ENCODE measurements at places on chromosomes 5 and 9.

GRCh38 chr5:102528600-102528999 lies 29.8 kb upstream of the SLCO6A1 start:
- DNase-seq: no peak

GRCh38 chr9:108640230-108640629 lies 215.6 kb downstream of the ACTL7B start:
- DNase-seq: no peak

DNA sequence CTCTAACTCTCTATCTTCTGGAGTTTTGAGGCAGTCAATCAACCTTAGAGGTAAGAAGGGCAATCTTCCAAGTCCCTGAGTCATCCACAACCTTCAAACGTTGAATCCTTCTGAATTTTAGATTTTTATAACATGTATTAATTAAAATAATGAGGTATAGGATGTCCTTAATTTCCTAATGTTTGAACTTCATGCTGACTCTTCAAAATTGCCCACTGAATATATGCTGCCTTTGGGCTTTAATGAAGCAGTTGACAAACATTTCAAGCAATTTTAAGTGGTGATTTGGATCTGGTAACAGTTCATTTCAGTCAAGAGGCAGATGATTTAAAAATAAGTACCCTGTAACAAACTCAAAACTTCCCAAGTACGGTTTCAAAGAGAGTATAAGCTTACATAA lies 26.0 kb downstream of the ERP44 start:
- no peak for DNase-seq

GRCh38 chr9:106892632-106893031 lies 29.7 kb downstream of the ZNF462 start:
- no peak for DNase-seq

- DNase-seq: peak; percentile 41
These were observed 3.6 kb upstream of the SNAPC4 start for GRCh38 chr9:136403538-136403914.

DNA sequence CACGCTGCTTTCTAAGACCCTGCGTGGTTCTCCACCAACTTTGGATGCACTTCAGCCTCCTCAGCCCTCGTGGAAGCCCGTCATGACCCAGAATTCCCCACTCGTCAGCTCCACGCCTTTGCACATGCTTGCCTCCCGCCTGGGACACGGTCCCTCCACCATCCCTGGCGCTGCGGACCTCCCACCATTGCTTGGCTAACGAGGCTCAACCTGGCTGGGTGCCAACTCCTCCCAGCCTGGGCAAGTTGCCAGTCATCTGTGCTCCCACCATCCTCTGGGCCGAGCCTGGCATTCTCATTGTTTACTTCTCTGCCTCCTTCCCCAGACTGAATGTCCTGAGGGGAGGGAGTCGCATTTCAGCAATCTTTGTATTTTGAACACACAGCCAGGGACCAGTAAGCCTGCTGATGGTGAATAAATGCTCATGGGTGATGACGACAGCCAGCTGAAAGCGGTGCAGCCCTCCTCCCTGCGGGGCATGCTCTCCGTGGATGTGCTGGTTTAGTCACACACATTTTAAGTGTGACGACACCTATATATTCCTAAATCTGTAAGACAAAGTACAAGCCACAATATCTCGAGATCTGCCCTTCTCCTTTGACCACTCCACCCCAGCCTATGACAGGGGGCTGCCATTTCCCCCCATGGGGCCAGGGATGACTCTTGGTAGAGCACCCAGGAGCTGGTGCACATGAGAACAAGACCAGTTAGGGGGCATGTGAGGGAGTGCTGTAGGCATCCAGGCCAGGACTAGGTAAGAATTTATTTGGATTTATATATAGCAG lies 37.6 kb downstream of the ANKRD33B start:
- DNase-seq: no peak

- no peak for DNase-seq
These were observed 600.7 kb upstream of the SGCD start for GRCh38 chr5:155726267-155726666.

DNA sequence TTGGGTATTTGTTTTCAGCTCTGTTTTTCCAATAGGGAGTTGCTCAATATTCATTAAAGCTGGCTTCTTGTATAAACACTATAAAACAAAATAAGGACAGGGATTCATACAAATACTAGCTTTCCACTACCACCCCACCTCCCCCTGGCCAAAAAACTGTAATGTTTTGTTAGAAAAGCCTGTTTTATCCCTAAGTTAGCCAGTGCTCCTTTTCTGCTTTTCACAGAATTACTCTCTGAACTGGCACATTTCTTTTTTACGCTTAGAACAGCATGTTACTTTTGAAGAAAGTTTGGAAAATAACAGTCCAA lies 147.4 kb upstream of the DMRT1 start:
- DNase-seq: no peak

GRCh38 chr5:90477073-90477472 lies 2.4 kb downstream of the POLR3G start:
- DNase-seq: no peak

- no peak for DNase-seq
These were observed 92.9 kb upstream of the IER5L start for GRCh38 chr9:129270903-129271431.

DNA sequence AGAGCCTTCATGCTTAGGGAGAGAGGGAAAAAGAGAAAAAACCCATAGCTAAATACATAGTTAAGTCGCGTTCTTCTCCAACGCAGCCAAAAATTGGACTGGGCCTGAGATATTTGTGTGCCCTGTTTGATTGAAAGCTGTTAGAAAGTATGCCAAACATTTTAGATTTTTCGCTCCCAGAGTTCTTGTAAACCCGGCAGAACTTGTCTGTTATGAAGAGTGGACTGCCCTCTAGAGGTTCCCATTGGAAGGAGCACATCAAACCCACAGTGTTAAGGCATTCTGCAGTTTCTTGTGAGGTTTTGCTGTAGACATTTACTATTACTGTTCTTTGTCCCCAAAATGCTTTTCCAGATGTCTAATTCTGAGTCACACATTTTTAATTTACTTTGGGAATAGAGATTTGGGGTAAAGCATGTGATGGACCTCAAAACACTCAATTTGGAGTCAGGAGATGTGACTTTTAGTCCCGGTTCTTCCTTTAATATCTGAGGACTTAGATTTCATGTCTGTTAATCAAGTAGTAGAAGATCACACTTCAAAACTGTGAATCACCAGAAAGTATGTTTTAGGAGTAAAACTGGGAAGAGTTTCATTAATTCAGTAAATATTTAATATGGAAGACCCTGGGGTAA lies 96.6 kb downstream of the PCSK1 start:
- peak; percentile 20 for DNase-seq

DNA sequence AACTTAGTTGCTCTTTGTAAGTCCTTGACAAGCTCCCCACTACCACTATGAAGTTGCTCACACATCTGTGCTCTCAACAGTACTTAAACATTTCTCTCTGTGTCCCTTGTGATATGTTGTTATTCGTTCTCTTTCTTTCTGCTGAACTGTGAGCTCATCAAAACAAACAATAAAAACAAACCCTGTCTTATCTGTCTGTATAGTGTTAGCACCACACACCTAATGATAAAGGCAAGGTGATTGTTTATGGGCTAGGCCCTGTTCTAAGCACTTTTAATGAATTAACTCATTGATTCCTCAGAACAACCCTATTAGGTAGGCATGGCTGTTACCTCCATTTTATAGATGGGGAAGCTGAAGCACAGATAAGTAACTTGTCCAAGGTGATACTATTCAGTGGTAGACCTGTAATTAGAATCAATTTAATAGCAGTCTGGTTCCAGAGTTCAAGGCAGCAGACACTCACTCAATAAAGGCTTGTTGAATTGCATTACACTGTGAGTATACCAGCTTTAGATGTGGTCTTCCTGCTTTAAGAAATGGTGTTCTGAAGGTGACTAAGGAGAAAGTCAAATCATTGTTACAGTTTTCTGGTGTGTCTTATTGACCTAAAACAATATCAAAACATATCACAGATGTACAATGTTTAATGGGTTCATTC lies 153.6 kb upstream of the ELL2 start:
- DNase-seq: no peak

DNA sequence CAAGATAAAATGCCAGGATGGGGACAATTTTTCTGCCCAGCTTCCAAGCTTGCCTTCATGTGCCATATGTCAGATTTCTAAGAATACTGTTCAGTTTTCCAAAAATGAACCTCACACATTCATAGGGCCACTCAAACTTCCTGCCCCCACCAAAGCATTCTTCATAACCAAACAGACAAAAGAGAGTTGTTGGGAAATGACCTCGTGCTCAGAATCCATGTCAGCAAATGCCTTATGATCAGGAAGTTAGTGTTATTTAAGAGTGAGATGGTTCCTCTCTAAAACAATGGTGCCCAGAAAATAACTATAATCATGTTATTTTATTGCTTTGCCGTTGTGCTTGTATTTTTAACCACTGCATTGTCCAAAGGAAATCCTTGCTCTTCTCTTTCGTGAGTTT lies 208.2 kb downstream of the ZNF608 start:
- no peak for DNase-seq

GRCh38 chr9:121616123-121616755 lies 35.2 kb upstream of the DAB2IP start:
- DNase-seq: no peak

GRCh38 chr9:127762111-127762676 lies 16.3 kb downstream of the SH2D3C start:
- DNase-seq: no peak

- no peak for DNase-seq
These were observed 21.6 kb downstream of the HMGXB3 start for GRCh38 chr5:150022158-150022531.

GRCh38 chr5:154166901-154167791 lies 23.4 kb upstream of the GALNT10 start:
- DNase-seq: no peak

GRCh38 chr9:80156262-80156661 lies 584.5 kb downstream of the TLE4 start:
- no peak for DNase-seq

DNA sequence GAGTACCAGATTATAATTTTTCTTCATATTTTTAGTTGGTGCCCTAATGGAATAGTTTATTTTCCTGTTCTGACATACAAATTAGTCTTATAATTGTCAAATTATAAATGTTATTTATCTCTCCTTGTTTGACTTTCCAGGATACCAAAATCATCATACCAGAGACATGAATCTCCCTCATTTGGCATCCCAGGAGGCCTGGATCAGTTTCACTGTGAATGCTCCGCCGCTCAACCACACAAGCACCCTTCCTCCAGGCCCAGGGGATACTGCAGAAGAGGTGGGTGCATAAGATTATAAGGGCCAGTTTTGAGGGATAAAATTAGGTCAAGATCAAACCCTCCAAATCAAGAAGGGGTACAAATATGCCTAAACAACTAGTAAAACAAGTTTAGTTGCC lies 1229.3 kb downstream of the CDH12 start:
- no peak for DNase-seq

DNA sequence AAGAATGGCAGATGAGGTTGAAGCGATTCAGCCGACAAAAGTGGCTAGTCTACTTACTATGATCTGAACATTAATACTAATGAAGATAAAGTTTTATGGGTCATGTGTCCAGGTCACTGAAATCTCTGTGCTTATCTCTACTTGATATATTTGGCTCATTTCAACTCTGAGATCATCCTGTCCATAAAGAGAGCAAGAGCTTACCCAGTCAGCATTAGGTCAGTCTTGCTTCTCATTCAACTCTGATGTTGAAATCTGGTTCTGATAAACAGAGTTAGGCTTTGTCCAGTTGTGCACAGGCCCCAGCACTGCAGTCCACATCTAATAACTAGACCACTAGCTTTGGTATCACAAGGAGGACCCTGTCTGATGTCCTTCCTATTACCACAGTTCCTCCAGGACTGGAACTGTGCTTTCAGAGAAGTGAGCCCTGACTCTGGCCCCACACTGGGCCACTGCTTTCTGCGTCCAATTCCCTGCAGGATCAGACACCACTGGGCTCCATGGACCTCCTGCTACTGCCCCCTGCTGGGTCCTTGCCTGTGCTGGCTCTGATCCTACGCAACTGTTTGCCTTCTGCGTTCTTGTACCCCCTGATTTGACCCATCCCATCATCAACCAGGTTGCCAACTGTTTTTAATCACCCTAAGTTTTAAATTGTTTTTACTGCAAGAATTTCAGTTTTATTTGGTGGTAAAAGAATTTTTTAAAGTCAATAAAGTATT lies 23.7 kb upstream of the FAM120A start:
- no peak for DNase-seq

DNA sequence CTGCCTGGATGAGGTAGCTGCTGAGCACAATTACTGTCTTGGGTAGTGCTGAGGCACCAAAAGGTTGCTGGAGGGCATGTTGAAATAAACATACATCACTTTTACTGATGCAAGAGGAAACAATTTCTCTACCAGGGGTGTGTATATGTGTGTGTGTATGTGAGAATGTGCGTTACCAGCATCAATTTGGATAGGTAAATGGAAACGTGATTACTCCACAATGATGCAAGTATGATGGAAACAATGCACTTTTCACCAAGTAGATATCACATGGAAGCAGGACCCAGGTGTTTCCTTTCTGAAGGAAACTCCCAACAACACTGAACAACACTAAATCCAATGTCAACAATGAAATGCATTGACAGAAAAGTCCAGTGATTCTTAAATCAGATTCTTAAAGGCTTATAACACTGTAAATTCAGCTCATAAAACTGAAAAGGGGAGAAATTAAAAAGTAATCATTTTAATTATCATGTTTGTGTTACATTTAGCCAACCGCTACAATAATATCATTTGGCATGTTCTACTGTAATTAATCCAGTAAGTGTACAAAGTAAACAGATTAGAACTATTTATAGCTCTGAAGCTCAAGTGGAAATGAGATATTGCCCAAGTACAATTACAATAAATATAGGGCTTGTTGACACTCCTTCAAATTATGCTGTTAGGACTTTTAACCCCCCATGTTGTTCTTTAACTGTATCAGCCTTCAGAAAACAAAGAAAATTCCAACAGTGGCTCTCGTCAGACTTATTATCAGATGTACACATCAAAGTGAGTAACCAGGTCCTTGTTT lies 25.3 kb downstream of the YIPF5 start:
- no peak for DNase-seq

GRCh38 chr5:34031966-34032365 lies 11.0 kb downstream of the C1QTNF3 start:
- DNase-seq: no peak

DNA sequence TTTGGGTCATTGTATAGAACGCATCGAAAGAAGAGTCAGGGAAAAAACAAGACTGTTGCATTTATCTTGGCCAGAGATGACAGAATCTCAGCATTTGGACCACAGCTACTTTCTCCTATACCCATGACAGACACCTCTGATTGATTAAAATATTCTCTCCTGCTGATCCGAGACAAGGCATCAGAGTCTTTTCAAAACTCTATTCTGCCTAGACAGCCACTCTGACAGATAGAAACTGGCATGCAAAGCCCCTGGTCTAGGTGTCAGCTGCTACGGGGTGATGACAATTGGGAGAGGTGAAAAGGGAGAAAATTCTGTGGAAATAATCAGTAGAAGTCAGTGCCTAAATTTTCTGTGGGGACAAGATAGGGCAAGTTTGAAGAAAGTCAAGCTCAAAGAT lies 152.2 kb downstream of the PIK3R1 start:
- DNase-seq: no peak

Data from stimulated activated CD8-positive, alpha-beta memory T cell treated with anti-CD3 and anti-CD28 coated beads, Interleukin-7, amount 100 ng/mL, for 24 hours (primary cell).